CD4-positive, alpha-beta T cell treated with Interleukin-6 at 100 ng/mL for 8 hours (primary cell): ENCODE measurements at places on chromosomes 1 and 21.

DNA sequence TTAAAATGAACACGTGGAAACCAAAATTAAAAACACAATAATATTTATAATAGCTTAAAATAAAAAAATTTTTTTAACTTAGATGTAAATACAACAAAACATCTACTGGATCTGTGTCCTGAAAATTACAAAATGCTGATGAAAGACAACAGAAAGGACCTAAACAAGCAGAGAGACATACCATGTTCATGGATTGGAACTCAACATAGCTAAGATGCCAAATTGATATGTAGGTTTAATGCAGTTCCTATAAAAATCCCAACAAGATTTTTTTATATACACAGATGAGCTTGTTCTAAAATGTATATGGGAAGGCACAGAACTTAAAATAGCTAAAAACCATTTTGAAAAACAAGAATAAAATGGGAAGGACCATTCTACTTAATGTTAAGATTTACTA, 81.4 kb downstream of the TRIM11 start:
- no peak for DNase-seq

- no peak for DNase-seq
Observed at GRCh38 chr21:43374228-43374885, 52.6 kb downstream of the SIK1 start.

DNA sequence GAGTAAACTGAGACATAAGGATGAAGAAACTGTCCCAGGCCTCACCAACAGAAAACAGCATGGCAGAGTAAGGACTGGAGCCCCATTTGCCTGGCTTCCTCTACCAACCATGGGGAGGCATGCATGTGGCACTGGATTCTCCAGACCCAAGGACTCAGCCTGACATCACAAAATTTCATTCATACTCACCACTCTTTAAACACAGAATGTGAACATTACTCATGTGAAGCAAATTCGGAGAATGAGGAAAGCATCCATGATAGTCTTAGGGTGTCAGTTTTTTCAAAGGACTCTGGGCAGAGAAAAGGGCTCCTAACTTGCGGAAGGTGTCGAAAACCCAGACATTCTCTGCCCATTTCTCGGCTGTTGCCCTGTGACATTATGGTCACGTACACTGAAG, 83.9 kb downstream of the PCNX2 start:
- DNase-seq = no peak

DNA sequence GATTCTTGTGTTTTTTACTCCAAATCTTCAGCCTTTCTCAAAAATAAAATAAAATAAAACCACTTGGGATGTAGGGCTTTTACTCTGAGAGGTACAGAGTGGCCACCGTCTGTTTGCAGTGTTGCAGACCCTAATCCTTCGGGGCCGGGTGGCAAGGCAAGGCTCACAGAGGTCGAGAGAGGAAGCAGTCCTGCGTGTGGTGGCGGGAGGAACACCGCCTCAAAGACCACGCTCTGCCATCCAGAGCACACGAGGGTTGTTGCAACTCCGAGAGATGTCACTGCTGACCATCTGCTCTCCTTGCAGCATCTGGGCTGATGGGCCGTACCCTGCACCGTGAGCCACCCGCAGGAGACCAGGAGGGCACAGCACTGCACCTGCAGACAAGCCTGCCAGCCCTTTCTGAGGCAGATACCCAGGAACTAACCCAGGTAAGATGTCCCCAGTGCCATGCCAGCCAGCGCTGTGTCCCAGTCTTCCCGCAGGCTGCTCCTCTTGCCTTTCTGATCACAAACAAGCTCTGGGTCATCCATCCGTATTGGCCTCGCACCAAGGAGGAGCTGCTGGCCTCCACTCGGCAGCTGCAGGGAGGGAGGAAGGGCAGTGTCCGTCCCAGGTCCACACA, 31.5 kb downstream of the SNAP47 start:
- no peak for DNase-seq

DNA sequence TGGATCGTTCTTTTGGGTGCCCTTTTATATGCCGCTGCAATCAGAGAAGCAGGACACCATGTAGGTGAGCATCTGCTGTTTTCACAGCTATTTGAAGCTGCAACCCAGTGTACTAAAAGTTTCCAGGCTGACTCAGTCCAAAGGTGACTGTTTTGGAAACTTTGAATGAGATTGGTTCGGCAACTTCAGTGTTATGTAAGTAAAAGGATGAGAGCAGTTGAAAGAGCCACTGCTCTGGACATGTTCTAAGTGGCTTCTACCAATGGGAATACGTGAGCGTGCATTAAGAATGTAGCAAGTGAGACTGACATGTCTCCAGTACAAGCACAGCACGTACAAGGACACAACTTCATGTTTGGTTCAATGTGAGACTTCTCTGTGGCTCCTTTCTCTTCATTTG, 55.6 kb downstream of the DDR2 start:
- no peak for DNase-seq
